ENCODE measurements at places on chromosomes 13 and 19. TPM values are rescaled to one million over a fixed set of nuclear protein-coding genes. Genes with fewer than 3 reads are reported as not detected.

DNA sequence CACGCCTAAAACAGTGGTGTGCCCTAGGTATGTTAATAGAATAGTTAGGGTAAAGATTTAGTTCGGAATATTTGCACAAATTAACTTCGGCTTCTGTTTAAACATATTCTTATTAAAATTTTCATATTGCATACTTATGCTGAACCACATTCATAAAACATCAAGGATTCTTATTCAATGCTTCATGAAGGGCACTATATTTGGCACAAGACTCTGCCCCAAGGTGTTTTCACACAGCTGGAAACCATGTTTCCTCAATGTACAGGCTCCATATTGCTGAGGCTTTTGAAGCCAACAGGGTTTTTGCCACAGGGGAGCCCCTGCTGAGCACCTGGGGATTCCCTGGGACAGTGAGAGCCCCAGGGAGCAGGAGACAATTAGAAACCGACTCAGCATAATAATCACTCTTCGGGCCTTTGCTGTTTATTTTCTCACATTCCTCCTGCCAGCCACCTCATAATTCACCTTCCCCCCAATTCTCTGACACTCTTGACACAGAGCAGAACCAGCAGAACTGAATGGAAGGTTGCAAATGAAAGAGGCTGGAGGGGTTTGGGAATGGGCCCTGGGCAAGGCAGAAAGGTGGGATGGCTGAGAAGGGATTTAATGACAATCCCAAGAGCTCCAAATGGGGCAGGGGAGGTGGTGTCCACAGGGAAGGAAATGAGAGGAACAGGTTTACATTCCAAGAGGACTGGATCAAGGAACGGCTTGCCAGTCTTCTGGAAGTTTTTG, 72.3 kb upstream of the POMP start:
- DNase-seq, result no peak

- DNase-seq, result no peak
These were observed 638 bp downstream of the ANKRD27 start for GRCh38 chr19:32674153-32674930.

Gene IFNL1
- polyA plus RNA-seq, result not detected

GRCh38 chr13:111392486-111392885, 72.0 kb downstream of the TEX29 start:
- no peak for DNase-seq

Gene DCT
- 0.18 TPM for polyA plus RNA-seq

DNA sequence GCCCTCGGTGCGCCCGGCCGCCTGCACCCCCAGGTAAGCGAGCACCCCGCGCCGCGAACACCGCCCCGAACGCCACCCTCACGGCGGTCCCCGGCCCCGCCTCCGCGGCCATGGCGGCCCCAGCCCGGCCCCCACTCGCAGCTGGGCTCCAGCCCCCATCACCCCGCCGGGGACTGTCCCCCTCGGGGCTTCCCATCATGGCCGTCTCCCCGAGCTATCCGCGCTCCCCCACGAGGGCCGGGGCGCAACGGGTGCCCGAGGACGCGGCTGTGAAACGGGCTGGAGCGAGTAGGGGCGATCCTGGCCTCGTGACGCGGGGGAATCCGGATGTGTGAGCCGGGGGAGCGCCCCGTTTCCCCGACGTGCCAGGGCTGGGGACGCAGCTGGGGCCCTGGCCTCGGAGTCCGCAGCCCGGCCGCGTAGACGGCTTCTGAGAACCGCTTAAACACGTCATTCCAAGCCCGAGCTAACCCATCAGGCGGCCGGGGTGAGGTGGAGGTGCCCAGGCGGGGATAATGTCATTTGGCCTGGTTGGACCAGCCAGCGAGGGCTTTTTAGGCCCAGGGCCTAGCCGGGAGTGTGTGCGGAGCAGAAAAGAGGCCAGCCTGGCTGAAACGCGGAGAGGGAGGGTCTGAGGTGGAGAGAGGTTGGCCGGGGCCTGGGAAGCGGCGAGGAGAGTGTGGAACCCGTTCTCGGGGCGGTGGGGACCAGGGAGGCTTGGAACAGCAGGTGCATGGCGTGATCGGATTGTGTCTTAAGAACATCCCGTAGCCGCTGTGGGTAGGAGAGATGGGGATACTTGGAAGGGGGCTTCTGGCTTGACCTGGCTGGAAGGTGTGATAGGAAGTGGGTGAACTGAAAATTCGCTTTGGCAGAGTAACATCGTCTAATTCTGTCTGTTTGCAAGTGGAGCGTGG, 550 bp downstream of the CERS4 start:
- DNase-seq, result no peak

DNA sequence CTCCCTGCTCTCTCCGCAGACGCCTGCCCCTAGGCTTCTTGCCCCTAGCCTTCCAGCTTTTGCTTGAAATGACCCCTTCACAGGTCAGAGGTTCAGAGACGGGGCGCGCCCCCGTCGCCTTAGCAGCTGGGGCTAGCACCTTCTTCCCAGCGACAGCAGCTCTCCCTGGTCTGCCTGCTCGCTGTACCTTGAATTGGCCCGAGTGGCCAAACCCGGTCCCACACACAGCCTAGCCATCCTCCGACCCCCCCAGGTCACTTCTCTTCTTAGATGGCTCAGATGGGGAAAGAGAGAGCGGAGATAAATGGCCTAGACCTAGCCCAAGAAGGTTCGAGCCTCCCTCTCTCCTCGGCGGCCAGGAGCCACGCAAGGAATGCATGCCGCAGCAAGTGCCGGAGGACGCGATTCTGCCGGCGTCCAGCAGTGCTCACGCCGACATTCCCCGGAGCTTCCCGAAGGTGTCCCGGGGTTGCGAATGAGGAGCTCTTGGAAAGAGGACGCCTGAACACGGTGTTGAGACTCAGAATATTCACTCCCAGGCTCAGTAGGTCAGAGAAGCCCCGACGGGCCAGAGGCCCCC, 1.3 kb downstream of the CDX2 start:
- DNase-seq, result no peak

Gene ACP5
- 1.1 TPM for polyA plus RNA-seq

GRCh38 chr19:4277191-4277696, 1.8 kb upstream of the SHD start:
- DNase-seq, result no peak

DNA sequence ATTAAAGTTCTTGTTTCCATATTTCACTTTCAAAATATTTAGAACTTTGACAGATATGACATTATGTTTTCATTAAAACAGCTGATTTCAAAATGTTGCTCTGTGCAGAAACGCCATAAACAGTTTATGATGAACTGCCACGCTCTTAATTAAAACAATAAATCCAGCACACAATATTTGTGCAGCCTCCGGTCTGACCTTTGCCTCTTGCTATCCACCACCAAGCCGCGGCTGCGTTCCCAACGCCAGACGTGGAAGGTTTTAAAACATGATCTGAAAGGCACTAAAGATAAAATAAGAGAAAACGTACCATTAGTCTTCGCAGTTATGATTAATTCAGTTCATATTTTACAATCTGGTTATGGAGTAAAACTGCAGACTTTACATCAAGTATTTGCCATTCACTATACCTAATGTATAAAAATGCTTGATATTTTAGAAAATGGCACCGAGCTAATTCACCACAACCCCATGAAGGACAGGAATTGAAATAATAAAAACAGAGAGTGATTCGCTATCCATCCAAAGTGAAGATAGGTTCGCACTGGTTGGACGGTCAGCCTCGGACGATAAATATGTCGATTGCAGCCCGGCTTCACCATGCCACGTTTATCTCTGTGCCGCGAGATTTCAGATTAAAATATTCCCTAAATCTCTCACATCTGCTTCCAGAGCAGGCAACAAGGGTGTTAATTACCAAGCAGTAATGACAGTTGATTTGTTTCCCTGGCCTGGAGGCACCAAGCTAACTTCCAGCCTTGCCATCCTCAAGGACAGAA, 103.3 kb upstream of the ZNF507 start:
- no peak for DNase-seq

- DNase-seq, result no peak
These were observed 2.7 kb downstream of the B3GNT3 start for GRCh38 chr19:17797424-17798201.

DNA sequence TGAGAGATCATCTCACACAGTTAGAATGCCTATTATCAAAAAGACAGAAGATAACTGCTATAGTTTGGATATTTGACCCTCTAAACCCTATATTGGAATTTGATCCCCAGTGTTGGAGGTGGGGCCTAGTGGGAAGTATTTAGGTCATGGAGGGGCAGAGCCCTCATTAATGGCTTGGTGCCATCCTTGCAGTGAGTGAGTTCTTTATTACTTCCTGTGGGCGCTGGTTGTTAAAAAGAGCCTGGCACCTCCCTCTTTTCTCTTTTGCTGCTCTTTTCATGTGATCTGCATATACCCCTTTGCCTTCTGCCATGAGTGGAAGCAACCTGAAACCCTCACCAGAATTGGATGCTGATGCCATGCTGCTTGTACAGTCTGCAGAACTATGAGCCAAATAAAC, 66.8 kb downstream of the TDRD3 start:
- no peak for DNase-seq

GRCh38 chr13:20953245-20953931, 50.8 kb upstream of the XPO4 start:
- no peak for DNase-seq

GRCh38 chr13:34031610-34032009, 213.7 kb downstream of the RFC3 start:
- no peak for DNase-seq

Gene INAFM1
- polyA plus RNA-seq, result 12.4 TPM

- DNase-seq, result no peak
These were observed 39.2 kb upstream of the MIR17HG start for GRCh38 chr13:91308299-91308698.

- DNase-seq, result no peak
These were observed 1.9 kb upstream of the ZNF552 start for GRCh38 chr19:57816652-57817051.

- DNase-seq, result no peak
These were observed 776.3 kb downstream of the EFNB2 start for GRCh38 chr13:105758918-105759860.

Gene COX7A1
- polyA plus RNA-seq, result 219 TPM

Gene ZNF628
- polyA plus RNA-seq, result 4.1 TPM

GRCh38 chr19:55591555-55591954, 7.8 kb downstream of the FIZ1 start:
- no peak for DNase-seq

DNA sequence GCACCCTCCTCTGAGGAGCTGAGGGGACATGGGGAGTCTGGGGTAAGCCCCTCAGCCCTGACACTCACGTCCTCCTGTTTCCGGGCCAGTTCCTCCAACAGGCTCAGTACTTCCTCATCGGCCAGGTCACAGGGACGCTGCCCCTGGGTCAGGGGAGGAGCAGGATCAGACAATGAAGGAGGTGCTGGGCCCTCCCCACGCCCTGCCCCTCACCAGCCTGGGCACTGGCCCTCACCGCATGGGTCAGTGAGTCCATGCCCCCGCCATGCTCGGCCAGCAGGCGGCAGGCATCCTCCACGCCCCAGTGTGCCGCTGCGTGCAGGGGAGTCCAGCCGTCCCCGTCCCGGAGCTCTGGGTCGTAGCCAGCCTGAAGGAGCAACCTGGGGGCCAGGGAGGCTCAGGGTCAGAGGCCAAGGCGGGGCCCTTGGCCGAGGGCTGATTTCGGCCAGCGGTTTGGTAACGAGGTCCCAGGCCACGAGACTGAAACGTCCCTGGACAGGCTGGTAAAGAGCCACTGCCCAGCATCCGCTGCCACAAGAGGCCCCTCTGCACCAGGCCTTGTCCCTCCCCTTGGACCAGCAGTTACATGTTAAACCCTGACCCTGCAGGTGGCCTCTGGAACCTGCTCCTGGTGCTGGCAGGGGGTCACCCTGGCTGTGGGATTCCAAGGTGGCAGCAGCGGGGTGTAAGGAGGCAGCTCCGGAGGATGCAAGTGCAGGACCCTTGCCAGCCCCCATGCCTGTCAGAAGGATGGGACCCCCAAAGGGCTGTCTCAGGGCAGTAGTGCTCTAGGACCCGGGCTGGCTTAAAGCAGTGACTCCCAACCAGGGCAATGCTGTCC, 18.5 kb downstream of the PPP1R12C start:
- DNase-seq, result no peak

Gene ADGRE1
- 0.13 TPM for polyA plus RNA-seq

DNA sequence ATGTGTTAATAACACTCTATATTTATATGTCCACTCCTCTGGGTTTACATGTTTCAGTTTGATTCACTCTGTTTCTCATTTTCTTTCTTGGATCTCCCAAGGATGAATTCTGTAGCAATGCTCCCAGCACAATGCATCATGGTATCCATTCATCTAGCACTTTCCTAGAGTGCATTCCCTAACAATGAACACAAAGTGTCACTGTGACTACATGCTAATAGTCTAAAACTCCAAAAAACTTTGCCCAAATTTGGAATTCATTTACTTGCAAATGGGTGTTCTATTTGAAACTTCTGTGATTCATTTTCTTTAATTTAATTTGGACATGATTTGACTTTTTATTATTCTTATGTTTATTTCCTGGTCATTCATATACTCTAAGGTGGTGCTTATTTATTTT, 286.3 kb downstream of the POU4F1 start:
- DNase-seq, result peak; percentile 17

Gene FCGBP
- polyA plus RNA-seq, result 5.6 TPM

Gene IL17D
- 30.1 TPM for polyA plus RNA-seq

DNA sequence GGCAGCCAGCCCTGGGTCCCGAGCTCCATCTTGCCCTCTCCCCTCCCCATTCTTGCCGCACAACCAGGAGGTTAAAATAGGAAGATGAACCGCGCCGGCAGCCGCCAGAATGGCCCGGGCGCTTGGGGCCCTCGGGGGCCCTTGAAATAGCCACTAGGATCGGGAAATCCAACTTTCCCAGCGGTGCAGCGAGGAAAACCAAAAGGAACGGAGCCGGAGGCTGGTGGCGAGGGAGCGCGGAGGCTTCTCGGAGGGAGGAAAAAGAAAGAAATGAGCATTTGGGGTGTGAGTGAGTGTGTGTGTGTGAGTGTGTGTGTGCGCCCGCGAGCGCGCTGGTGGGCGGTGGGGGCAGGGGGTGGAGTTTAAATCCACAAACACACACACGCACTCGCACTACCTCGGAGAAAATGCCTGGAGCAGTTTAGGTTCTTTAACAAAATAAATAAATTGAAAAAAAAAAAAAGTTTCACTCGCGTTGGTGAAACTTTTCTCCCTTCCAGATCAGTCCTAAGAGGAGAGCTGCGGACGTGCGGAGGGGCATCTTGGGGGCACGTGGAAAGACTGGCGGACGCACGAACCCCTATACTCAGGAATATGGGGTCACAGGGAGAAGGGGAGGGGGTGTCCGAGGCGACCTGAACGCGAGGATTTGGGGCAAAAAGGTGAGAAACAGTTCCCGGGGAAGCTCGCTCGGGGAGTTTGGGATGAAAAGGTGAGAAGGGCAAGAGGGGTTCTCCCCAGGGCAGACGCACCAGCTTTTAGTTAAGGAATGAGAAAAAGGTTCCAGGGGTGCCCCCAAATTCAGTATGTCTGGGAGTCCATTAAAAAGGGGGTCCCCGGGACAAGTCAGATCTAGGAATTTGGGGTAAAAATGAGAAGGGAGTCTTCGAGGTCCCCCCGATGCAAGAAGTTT, 1.3 kb downstream of the RFX2 start:
- no peak for DNase-seq

GRCh38 chr19:1837625-1838105, 10.6 kb downstream of the REXO1 start:
- no peak for DNase-seq

All from forelimb muscle (tissue), 1 donor.